ENCODE measurements at places on chromosomes 12 and 14.

DNA sequence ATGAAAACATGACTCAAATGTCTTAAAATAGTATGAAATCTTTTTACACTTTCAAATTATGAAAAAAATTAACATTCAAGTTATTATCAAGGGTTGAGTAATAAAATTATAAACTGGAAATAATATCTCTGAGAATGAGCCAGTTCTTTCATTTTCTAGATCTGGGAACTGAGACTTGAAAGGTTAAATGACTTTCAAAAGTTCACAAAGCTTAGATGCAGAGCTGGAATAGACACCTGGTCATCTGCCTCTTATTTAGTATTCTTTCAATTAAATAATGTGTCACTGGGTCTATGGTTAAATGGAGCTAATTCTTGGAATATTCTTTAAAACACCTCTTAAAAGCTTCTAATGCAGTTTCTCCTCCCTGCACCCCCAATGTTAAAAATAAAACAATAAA, 86.6 kb downstream of the CDK17 start:
- no peak for DNase-seq

DNA sequence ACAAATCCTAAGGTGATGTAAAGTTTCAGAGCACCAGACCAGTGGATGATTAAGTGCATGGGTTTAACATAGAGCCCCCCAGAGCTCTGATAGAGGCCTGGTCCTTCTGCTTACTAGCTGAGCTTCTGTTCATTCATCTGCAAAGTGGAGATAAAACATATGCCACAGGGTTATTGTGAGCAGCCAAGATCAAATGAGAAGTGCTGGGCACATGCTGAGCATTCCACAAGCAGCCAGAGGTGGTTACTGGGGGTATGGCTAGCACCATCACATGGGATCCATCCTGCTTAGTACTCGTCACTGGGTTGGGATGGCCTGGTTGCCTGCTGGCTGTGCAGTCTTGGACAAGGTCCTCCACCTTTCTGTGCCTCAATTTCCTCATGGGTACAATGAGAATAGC, 18.0 kb upstream of the SMUG1 start:
- no peak for DNase-seq

DNA sequence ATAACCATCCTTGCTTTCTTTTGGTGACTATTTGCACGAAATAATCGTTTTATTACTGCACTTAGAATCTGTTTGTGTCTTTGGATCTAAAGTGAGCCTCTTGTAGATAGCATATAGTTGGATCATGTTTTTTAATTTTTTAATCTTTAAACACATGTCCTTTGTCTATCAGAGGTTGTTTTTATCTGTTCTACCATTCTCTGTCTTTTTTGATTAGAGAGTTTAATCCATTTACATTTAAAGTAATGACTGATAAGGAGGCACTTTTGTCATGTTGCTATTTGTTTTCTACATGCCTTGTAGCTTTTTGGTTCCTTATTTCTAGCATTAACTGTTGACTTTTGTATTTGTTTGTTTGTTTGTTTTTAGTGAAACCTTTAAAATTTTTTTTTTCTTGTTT, 506.2 kb upstream of the RGS6 start:
- DNase-seq = no peak

GRCh38 chr14:57408037-57408436, 17.7 kb downstream of the NAA30 start:
- no peak for DNase-seq

DNA sequence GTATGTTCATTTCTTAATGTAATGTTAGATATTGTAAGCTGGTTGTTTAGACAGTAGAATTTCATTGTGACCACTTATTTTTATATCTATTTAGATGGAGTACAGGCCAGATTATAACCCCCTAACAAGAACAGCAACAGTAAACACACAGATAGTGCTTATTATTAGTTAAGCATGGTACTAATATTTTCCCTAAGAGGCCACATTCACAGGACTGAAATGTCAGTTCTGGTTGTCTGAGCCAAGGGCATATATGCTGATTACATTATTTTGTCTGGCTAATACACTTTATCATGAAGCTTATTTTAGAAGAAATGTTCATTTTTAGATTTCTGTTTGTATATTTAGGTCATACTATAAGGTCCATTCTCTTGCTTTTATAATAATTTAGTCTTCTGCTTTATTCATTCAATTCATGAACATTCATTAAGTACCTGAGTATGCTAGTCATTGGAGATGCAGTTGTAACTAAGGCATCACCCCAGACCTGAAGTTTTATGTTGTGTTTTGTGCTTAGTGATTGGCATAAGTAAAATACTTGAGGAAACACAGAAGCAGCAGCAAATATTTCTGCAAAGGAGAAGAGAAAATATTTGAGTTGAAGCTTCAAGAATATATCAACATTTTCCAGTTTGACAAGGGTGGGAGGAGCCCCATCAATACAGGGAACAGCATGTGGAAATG, 413.7 kb downstream of the RAD51B start:
- no peak for DNase-seq

All from neuronal stem cell (in vitro differentiated cells).